Activated CD4-positive, CD25-positive, alpha-beta regulatory T cell treated with anti-CD3 and anti-CD28 coated beads, Interleukin-2, amount 50 U/mL, for 72 hours (primary cell): ENCODE measurements at places on chromosomes 3 and 15.

DNA sequence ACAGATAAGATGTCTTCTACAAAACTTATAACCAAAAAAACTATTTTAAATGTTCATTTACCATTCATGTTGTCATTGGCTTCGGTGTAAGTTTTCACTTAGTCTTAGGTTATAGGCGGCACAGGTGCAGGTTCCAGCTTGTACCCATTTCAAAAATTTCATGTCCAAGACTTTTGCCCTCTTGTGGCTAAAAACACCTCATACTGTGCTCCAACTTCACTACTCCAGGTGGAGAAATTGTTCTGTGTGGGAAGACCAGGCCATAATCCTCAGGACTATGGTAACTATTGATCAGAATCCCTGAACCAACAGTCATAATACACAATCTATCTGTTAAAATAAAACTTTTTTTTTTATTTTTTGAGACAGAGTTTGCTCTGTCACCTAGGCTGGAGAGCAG lies 95.2 kb upstream of the ATP11B start:
- no peak for DNase-seq

DNA sequence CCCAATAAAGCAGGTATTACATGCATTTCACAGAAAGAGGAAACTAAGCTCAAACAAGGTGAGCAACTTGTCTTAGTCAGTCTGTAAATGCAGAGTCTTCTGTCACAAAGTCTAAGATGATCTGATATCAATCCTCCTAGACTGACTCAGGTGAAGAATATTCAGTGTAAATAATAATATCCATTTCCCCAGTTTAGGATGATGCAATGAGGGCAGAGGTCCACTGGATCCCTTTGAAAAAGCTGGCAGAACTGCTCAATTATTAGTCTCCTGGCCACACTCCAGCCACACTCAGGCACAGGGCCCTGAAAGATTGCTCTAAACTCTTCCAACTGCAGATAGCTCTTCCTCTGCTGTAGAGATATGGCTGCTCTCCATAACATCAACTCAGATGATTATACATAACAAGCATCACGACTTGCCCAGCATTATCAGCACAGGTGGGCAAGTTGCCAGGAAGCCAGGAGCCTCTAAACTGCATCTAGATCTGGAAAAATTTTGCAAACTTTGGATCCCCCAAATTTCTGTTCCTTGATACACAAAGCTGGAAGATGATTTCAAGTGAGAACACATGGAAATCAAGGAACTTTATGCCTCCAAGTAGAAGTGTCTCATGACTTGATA lies 129.8 kb upstream of the CPNE4 start:
- no peak for DNase-seq

DNA sequence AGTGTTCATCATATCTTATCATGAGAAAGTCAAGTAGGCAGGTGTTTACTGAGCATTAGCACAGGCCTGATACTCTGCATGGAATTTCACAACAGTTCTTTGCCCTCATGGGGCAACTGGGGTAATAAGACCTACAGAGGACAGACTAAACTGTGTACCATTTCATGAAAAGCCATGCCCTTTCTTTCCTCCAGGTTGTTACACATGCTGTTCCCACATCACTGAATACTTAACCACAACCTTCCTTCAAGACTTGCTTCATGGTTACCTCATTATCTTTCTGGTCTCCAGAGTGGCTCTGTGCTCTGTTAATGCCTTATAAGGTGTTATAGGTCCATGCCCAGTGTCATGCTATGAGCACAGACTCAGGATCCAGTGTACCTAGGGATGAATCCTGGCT lies 28.2 kb upstream of the RSL24D1 start:
- no peak for DNase-seq

GRCh38 chr15:99731336-99732123 lies 1.7 kb downstream of the LYSMD4 start:
- no peak for DNase-seq

DNA sequence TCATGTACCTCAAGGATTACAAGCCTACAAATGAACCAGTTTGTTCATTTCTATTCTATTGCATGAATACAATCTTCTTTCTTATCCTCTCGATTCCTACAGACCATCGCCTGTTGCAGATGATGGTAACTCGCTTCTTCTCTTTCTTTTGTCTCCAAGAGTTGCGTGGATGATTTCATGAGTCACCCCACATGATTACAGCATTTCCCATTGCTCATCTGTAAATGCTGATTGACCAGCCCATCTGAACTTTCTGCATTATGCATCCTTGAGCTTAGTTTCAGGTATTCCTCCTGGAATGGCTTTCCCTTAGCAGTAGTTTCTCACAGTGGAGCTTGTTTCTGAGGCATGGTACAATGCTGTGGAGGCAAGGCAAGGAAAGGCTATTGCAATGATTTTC lies 109.6 kb upstream of the TOPAZ1 start:
- no peak for DNase-seq

GRCh38 chr3:8996681-8997121 lies 33.4 kb upstream of the RAD18 start:
- DNase-seq, result no peak

DNA sequence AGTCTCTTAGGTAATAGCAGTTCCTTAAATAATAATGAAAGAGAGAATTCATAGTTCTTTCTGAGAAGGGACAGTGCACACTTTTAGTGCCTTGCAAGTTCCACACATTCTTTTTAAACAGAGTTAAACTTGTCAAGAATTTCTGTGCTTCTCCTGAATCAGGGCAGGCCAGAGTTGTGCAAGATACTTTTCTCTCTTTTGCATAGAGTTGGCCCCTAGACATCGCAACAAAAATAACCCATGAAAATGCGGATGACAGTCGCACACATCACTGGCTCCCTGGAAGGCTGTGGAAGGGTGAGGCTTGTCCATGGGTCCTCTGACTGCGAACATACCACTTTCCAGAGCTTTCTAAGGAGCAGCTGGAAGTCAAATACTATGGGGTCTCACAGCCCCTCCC lies 40.1 kb downstream of the FBLN2 start:
- DNase-seq, result no peak

DNA sequence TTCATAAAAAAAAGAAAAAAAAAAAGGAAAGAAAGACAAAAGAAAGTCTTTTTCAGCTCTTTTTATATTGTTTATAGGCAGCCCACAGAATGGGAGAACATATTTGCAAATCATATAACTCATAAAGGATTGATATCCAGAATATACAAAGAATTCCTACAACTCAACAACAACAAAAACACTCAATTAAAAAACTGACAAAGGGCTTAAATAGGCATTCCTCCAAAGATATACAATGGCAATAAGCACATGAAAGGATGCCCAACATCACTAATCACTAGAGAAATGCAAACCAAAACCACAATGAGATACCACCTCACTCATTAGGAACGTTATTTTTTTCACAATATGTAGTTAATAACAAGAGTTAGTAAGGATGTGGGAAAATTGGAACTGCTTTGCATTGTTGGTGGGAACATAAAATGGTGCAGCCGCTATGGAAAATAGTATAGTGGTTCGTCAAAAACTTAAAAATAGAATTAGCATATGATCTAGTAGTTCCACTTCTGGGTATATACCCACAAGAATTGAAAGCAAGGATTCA lies 54.2 kb upstream of the CMTM8 start:
- DNase-seq, result no peak

- DNase-seq, result no peak
These were observed 8.9 kb downstream of the GYG1 start for GRCh38 chr3:149000206-149000745.

- DNase-seq, result no peak
These were observed 1308.0 kb downstream of the ROBO1 start for GRCh38 chr3:78459796-78460195.

- DNase-seq, result no peak
These were observed 1075.9 kb upstream of the CFAP20DC start for GRCh38 chr3:60125686-60126085.

- no peak for DNase-seq
These were observed 60.7 kb upstream of the RAB6B start for GRCh38 chr3:133956353-133956752.

DNA sequence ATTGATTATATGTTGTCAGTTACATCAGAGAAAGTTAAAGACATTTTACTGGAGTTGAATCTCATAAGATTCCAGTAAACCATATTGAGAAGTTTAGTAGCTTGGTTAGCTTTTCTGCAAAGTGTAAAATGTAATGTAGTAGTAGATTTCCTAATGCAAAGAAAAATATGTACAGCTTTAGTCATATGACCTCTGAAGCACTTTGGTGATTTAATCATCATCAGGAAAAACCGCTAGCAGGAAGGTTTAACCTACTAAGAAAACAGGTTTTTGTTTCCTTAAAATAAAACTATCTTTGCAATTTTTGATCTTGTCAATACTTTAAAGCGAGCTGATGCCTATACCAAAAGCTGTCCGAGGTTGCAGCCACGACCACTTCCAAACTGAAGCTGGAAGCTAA lies 364.6 kb upstream of the ZNF385D start:
- DNase-seq, result no peak

DNA sequence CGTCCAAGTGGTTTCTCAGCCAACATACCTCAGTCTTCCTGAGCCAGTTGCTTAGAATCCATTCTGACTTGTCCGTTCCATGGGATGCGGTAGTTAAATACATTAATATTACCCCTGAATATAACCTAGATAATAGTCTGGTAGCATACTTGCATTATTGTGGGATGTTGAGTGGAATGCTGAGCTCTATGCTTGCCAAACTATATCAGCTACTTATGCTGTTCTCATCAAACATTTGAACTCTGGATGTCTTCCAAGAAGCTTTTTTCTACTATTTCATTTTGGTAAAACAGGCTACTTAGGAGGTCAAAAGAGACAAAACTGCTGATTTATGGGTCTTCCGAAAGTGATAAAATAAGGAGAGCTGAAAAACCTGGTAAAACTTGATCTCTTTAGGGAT lies 429.5 kb downstream of the NAALADL2 start:
- no peak for DNase-seq

DNA sequence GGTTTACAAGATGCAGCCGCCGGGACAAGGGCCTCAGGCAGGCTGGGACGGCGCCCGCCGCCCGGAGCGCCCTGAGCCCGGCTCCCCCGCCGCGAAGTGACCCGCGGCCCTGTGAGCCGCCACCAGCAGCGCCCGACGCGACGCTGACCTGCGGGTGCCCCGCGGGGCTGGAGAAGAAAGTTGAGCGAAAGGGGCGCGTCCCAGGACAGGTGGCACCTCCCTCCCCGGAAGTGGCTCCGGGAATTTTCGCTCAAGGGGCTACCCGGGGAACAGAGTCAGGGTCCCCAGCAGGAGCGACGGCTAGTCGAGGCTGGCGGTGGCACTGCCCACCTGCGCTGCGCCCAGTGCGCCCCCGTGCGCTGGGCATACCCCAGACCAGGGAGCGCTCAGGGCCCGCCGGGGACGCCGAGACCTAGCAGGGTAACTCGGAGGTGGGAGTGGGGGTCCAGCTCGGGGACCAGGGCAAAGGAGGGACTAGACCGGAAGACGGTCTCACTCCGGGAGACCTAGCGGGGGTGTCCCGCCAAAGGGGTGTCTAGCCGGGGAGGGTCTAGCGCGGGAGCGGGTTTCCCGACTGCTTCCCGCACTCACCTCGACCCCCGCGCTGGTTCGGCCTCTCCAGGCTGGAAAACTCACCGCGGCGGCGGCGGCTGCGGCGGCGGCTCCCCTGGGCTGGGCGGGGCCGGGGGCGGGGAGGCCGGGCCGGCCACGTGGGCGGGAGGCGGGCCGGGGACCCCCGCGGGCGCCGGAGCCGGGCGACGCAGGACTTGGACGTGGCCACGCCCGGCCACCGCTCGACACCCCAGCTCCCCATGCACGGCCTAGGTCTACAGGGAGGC lies 18.4 kb downstream of the SPATA12 start:
- DNase-seq, result no peak

- no peak for DNase-seq
These were observed 111.2 kb upstream of the PRICKLE2 start for GRCh38 chr3:64336488-64336887.

- DNase-seq, result no peak
These were observed 41.5 kb downstream of the STRIT1 start for GRCh38 chr3:155252021-155252420.

GRCh38 chr3:3615533-3615932 lies 183.7 kb upstream of the LRRN1 start:
- no peak for DNase-seq

DNA sequence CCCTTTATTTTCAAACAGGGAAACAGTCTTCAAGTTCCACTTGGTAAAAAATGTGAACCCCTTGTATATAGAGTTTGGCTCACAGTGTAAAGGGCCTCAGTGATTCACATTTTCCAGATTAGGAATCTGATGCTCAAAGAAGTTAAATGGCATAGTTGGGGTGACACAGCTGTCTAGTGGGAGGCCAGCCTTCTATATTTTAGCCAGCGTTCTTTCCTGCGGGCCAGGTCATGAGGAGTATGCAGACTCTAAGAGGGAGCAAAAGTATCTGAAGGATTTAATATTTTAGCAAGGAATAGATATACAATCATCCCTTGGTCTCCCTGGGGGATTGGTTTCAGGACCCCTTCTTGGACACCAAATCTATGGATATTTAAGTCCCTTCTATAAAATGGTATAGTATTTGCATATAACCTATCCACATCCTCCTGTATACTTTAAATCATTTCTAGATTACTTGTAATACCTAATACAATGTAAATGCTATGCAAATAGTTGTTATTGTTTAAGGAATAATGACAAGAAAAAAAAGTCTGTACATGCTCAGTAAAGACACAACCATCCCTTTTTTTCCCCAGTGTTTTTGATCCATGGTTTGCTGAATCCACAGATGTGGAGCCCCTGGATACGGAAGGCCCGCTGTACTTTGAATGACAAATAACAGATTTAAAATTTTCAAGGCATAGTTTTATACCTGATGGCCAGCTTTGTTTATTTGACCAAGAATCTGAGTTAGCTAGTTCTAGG lies 7.0 kb downstream of the B2M start:
- no peak for DNase-seq

- DNase-seq, result no peak
These were observed 188.7 kb upstream of the FEZF2 start for GRCh38 chr3:62562017-62562416.

- DNase-seq, result no peak
These were observed 722 bp downstream of the CHRNA3 start for GRCh38 chr15:78620021-78620526.

DNA sequence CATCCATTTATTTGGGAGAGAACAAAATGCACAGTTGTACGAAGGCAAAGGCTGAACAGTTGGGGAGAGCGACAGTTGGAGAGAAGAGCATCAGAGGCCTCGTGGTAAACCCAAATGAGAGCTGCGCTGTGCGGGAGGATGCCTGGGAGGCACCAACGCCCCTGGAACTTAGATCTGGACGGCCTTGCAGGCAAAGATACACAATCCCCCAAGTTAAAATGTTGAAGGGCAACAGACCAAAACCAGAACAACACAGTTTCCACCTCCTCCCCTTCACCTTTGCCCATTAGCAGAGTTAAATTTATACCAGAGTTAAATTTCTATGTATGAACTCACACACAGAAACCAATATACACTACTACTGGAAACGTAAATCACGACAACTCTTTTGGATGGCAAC lies 339.6 kb downstream of the RORA start:
- DNase-seq, result no peak

GRCh38 chr3:153373606-153374005 lies 211.6 kb downstream of the RAP2B start:
- DNase-seq, result no peak

GRCh38 chr15:73972984-73973682 lies 19.0 kb downstream of the STOML1 start:
- peak; percentile 73 for DNase-seq
